ENCODE measurements at places on chromosomes 4 and X. TPM values are rescaled to one million over a fixed set of nuclear protein-coding genes. Genes with fewer than 3 reads are reported as not detected.

GRCh38 chr4:1711571-1712215, 426 bp downstream of the SLBP start:
- peak; percentile 60 for DNase-seq

AMBN gene
- not detected for total RNA-seq

NAP1L2 gene
- total RNA-seq, result 3.1 TPM

FREM3 gene
- total RNA-seq, result not detected

PNMA6E gene
- not detected for total RNA-seq

GSX2 gene
- not detected for total RNA-seq

GRCh38 chr4:73919691-73920090, 50.5 kb downstream of the CXCL1 start:
- DNase-seq, result no peak

GRCh38 chr4:168188754-168189153, 96.4 kb downstream of the ANXA10 start:
- no peak for DNase-seq

DNA sequence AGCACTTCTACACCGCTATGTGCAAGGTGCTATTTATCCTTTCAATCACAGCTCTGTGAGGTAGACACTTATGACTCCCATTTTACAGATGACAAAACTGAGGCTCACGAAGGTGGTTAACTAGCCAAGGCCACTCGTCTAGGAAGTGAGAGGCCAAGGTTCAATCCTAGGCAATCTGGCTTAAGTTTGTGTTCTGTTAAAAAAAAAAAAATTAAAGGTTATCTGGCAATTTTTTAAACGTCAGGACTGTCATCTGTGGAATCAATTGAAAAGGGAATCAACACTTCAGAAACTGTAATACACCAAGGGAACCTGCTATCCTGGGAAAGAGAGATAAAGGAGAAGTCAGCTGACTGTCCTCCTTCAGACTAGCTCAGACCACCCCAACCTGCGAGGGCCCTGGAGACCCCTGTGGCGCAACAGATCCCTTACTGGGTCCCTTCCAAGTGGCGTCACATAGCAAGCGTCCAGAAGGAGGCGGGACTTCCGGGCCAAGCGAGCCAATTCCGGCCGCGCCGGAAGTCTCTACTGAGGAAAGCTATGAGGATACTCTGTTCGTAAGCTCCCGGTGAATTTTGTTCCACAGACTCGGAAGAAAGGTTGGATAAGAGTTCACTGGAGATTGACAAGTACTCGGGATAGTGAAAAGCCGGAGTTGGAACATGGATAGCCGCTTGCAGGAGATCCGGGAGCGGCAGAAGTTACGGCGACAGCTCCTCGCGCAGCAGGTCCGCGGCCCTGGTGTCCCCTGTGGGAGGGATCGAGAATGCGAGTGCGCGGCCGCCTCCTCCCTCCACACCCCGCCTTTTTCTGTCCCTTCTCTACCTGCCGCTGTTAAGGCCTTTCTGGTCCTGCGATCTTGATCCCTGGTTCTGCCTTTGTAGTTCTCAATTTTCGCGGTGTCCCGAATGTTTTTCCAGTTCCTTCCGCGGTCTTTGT, at the start of gene METTL14:
TSS of gene METTL14 (plus strand) at position 520 of the 939 bp plus-strand sequence. CDS start at position 663, 143 bp downstream.
- DNase-seq, result peak; percentile 93

ATP2B3 gene
- not detected for total RNA-seq

BTC gene
- total RNA-seq, result not detected

DNA sequence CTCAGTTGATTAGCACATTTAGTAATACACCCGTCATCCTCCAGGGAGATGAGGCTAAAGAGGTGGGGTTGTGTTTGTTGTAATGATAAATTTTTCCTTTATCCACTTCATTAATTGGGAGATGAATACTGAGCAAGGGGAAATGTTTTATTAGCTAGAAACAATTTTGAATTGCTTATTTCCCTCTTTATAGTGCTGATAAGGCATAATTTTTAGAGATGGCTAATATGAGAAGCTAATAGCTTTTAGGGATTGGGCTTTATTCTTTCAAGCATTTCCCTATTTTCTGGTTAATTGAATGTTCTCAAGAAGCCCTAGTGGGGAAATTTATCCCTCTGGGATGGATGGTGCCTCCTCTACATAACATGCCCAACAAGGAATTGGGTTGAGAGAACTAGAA, 365.2 kb upstream of the IGFBP7 start:
- no peak for DNase-seq

DNA sequence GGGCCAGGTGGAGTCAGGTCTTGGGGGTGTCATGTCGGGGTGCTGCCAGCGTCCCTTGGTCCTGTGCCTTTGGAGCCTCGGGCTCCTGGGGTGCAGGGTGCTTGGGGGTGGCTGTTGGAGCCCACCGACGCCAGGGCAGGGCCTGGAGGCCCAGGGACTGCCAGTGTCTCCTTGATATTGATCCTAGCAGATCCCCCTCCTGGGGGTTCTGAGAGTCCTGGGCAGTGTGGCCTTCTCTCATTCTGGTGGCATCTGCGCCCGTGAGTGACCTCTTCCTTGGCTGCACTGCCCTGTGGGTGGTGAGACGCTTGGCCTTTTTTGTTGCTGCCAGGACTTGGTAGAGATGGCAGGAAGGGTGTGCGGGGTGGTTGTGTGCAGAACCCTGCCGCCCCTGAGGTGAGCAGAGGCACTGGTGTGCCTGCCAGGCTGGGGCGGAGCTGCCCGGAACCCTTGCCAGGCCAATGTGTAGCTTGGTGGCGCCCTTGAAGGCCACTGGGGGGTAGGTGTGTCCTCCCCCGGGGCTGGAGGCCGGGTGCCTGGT, 7.0 kb downstream of the NAT8L start:
- no peak for DNase-seq

DNA sequence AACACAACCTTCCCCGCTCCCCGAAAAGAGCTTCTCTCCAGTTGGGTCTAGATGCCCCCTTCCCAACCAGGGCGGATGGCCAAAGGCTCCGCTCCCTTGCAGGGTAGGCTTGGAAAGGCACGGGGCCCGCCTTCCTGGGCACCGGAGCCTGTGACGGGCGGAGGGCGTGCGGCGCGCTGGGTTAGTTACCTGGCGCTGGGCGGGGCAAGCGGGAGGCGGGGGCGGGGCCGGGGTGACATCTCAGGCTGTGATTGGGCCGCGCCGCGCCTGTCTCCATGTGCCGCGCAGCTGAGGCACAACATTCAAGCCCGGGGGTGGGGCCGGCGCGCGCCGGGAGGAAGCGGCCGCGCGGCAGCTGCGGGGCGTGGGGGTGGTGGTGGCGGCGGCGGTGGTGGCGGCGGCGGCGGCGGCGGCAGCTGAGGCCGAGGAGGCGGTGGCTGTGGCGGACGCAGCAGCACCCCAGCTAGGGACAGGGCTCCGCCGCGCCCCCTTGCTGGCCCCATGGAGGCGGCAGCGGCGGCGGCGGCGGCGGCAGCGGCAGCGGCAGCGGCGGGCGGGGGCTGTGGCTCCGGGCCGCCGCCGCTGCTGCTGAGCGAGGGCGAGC, at the start of gene REPS2:
TSS of gene REPS2 (plus strand) at position 298 of the 604 bp plus-strand sequence. CDS start at position 502, 204 bp downstream.
- DNase-seq, result peak; percentile 85

DNA sequence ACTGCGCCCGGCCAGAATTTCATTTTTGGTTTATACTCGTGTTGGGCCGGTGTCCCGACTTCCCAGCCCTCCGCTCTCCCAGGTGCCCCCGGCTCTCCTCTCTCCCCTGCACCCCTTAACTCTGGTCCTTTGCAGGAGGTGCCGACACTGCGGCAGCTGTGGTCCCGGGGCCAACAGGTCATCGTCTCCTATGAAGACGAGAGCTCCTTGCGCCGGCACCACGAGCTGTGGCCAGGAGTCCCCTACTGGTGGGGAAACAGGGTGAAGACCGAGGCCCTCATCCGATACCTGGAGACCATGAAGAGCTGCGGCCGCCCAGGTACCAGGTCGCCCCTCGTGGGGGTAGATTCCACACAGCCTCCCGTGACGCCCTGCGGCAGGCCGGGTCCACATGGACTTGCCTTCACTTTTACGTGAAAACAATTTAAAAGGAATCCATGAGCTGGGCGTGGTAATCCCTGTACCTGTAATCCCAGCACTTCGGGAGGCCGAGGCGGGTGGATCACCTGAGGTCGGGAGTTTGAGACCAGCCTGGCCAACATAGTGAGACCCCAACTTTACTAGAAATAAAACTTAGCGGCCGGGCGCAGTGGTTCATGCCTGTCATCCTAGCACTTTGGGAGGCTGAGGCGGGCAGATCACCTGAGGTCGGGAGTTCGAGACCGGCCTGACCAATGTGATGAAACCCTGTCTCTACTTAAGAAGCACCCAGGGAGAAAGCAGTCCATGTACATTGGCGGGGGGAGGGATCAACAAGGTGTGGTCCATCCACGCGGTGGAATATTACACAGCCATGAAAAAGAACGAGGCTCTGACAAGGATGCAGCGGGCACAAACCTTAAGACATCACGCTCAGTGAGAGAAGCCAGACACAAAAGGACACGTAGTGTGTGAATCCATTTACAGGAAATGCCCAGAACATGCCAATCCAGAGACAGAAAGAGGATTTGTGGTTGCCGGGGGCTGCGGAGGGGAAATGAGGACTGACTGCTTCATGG, 12.0 kb downstream of the PLCXD1 start:
- no peak for DNase-seq

GRCh38 chr4:88285235-88285653, 883 bp upstream of the PPM1K start:
- DNase-seq, result no peak

DNA sequence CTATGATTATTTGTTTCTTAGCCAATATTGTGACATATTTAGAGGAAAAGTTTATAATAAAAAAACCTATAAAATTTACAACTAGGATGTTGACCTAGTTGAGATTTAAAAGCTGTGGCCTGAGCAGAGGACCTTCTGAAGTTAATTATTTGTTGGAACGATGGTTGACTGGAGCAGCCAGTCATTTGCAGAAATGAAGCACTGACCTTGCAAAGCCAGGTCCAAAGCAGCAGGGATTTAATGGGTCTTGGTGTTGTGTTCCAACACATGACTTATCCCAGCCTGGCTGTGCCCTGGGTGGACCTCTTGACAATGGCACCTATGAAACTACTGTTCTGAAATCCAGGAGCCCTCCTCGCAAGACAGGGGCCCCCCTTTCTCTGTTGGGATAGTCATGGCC, 235.2 kb downstream of the FRAS1 start:
- DNase-seq, result no peak

ABCD1 gene
- total RNA-seq, result 4.8 TPM

GRCh38 chrX:125378205-125378604, 58.5 kb downstream of the TEX13C start:
- no peak for DNase-seq

VEGFC gene
- total RNA-seq, result not detected

CHRNA9 gene
- 0.17 TPM for total RNA-seq

DNA sequence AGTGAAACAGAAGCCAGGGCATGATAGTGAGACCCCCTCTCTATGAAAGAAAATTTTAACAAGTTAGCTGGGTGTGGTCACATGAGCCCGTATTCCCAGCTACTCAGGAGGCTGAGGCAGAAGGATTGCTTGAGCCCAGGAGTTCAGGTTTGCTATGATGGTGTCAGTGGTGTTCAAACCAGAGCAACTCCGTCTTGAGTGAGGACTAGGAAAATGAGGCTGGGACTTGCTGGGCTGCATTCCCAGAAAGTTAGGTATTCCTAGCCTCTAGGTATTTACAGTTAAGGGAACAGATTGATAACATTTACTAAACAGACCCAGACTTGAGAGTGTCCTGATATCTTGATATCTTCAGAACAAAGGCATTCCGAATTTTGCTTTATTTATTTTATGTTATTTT, 37.0 kb upstream of the NOCT start:
- DNase-seq, result no peak

DNA sequence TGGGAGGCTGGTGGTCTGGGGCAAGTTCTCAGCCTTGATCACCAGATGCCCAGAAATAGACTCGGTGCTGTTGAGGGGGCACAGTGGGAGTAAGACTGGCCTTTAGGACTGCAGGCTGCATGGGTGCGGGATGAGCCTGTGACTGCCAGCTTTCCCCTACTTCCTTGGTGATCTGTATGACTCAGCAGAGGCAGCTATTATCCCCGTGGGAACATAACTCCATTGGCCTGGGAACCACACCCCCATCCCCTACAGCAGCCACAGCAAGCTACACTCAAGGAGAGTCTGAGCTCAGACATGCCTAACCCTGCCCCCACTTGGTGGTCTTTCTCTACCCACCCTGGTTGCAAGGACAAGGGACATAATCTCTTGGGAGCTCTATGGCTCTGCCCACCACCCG, 20.6 kb downstream of the CLIC2 start:
- no peak for DNase-seq

GRCh38 chr4:42747971-42748370, 91.1 kb upstream of the ATP8A1 start:
- no peak for DNase-seq

DNA sequence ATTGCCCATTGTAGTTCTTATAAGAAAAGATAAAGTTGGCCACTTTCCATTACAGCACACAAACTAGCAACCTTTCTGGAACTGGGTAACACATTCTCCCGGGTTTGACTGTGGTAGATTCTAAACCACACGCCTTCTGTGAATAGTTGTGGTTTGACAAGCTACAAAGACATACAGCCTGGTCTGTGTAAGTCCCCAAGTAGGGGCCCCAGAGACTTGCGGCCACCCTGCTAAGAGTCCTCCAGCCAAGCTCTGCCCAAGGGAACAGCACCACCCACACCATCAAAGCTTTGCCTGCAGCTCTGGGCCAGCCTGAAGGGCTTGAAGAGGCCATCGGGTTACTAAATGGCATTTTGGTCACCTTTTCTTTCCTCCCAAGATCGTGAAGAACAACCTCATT, 203.4 kb downstream of the MAML3 start:
- peak; percentile 61 for DNase-seq

MAGEC1 gene
- total RNA-seq, result not detected

DNA sequence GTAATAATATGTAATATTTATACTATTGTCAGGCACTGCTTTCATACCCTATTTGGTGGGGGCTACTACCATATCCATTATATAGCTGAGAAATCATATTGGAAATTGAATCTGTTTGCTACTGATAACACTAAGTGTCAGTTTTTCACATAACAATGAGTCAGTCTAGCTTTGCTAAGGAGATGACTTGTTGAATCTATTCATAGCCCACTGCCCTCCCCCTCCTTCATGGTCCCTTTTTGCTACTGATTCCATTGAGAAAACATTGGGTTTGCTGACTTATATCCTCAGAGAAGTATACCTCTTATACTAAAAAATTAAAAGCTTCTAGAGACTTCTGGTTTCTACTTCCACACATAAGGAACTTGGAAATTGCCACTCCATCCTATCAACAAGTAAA, 1898.4 kb downstream of the STIM2 start:
- DNase-seq, result no peak

DNA sequence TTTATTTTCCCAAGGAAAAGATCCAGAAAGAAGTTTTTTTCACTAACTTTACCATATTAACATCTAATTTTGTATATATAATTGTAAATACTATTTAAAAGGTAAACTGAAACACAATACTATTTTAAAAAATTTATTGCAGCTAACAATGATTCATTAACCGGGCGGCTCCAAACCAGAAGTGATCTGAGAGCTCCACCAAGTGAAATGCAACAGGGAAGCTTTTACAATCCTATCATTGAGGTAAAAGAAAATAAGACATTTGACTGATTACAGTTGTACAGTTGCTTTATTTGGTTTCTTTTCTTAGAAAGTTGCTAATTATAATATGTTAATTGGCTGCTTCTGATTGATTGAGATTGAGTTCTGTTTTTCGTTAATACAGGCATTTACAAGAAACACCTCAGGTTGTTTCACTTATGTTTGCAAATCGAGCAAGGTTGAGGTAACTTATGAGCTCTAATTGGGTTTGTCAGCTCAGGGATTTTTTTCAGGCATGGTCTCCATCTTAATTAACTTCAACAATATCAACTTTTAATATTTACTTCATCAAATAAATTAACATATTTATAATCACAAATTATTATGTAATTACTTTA, 220.2 kb upstream of the UGT8 start:
- no peak for DNase-seq

- DNase-seq, result no peak
Measured at GRCh38 chr4:114263233-114263632, 283.8 kb upstream of the ARSJ start.

GRCh38 chr4:112279025-112279881, 6.5 kb downstream of the TIFA start:
- no peak for DNase-seq

Measured in activated CD4-positive, alpha-beta memory T cell treated with anti-CD3 and anti-CD28 coated beads for 36 hours (primary cell).